ENCODE measurements at places on chromosomes 1 and 21. TPM values are rescaled to one million over a fixed set of nuclear protein-coding genes. Genes with fewer than 3 reads are reported as not detected.

DNA sequence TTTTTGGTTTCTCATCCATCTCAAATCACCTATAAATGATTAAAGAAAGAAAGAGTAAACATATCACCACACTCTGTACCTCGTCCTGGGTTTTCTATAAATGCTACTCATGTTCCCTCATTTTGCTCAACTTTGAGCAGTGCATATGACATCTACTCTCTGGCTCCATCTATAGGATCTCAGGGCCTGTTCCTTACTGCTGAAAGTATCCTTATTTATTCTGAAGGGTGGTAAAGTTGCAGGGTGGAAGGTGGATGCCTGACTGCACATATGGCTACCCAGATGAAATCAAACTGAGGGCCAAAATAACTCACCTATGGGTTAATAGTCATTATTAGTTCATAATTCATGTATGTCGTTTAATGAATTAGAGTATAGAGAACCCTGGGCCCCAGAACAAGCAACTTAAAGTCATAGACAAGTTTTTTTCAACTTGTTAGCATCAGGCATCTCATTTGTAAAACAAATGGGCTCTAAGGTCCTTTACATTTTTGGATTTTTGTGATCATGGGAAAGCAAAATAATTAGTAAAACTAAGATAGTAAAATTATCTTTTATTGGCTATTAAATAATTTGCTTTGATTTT is 46.5 kb downstream of the NCF2 start:
- peak; percentile 74 for DNase-seq

DNA sequence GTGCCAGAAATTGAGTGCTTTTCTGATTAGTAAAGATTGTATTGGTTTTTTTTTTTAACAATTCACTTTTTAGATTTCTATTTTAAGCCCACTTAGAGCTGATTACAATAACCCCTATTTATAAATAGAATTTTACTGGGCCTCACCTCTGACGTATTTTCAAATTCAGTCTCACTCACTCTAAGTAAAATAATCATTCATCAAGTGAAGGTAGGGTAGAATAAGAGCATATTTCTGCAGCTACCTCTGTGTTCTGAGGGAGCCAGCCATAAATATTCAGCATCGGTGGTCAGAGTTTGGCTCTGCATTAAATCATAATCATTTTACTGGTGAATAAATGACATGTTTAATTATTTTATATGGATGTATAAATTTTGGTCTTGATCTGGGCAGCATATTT is 95.8 kb upstream of the UBE2U start:
- no peak for DNase-seq

- DNase-seq: peak; percentile 44
Observed at GRCh38 chr1:6185635-6186382, 5.7 kb upstream of the CHD5 start.

- DNase-seq: no peak
Observed at GRCh38 chr1:242670019-242670418, 145.5 kb upstream of the PLD5 start.

DNA sequence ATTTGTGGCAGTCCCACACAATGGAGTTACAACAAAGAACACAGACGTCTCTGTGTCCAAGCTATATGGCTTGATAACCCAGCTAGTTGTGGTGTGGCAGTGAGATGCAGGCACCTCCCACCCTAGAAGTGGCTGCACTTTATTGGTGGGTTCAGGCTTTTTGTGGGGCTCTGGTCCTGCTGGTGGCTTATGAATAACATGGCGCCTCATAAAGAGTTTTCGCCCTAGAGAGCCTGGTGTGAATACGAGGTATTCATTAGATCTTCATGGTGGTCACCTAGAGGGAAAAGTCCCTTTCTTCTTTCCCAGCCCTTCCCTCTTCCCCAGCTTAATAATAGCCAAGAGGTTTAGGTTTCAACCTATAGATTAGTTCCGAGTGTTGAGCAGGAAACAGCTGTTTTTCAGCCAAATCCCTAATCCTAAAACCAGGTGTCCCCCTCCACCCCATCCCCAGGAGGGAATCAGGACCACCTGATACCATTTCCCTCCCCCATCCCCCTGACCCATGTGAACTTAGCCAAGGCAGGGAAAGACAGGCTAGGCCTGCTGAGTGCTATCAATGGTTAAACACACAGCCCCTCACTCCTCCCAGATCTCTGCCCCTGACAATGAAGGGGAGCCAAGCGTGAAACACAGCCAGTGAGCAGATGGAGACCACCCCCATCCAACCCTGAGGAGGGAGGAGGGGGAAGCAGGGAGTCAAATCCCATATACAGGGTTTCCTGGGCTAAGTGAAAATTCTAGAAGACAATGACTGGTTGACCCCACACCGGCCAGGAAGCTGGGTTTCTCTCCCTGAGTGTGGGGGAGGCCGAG is 58.2 kb downstream of the NFASC start:
- no peak for DNase-seq

DNA sequence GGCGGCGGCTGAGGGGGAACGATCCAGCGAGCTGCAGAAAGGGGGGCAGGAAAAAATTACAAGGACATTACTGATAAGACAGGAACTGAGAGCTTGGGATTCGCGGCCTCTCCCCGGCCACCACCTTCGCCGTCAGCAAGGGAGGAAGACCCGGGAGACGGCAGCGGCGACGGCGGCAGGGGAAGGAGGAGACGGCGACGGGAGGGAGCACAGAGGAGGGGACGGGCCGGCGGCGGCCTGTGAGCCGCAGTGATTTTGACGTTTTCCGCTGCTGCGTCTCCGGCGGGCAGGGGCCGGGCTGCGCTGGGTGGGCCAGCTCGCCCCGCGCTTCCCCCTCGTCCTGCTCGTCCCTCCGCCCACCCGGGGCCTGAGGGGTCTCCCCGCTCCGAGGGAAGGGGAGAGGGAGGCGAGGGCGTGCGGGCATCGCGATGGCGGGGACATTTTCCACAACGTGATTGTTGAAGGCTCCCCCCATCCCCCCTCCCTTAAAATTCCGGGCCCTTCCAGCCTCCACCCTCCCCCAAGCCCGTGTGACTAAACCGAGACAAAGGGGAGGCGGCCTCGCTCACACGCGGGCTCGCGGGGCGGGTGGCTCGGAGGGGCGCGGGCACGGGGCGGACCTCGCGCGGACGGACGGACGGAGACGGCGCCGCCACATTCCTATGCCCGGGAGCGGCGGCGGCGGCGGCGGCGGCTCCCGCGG is 407 bp downstream of the CAMSAP2 start:
- peak; percentile 84 for DNase-seq

GRCh38 chr1:183331091-183331742 is 87.0 kb downstream of the NMNAT2 start:
- DNase-seq: no peak

- DNase-seq: no peak
Observed at GRCh38 chr1:150387200-150387599, 23.3 kb downstream of the RPRD2 start.

DNA sequence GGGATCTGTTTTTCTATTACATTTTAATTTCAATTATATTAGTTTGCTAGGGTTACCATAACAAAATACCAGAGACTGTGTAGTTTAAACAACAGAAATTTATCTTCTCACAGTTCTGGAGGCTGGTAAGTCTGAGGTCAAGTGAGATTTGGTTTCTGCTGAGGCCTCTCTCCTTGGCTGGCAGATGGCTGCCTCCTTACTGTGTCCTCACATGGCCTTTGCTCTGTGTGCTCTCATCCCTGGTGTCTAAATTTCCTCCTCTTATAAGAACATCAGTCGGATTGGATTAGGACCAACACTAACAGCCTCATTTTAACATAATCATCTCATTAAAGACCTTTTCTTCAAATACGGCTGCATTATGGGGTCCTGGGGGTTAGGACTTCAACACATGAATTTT is 195.2 kb upstream of the CHODL start:
- DNase-seq: no peak

- DNase-seq: no peak
Observed at GRCh38 chr1:208433086-208433485, 188.9 kb upstream of the PLXNA2 start.

DNA sequence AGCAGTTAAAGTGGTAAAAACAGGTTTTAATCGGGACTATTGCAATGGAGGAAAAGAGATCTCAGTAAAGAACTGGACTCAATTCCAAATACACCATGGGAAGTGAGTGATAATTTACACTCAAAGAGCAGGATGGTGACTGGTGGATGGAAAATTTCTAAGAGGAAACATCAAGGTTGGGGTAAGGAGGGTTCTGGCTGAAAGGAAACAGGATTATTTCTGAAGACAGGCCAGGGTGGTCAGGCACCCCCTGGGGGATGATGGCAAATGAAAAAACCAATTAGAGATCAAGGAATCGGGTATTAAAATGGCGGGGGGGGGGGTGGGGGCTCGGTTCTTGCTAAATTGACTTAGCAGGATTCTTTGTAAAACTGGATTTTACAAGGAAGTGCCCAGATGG is 12.3 kb upstream of the HSD11B1 start:
- DNase-seq: no peak

DNA sequence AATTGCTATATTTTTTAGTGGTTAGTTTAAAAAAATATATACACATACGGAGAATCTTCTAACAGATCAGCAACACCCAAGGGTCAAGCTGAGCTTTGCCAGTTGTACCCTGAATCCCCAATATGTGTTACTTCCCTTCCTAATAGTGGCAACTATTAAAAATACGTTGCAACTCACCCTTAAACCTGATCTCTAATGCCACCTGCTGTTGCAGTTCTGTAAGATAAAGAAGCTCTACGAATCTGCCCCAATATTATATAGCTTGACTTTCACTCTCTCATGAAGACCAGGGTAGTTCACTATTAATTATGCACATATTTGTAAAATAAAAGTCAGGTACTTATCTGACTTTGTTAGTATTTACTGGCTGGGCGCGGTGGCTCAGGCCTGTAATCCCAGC is 58.4 kb downstream of the ASH1L start:
- DNase-seq: peak; percentile 52

GRCh38 chr1:153792631-153793041 is 17.4 kb downstream of the SLC27A3 start:
- no peak for DNase-seq

GRCh38 chr21:46404306-46404705 is 54.4 kb upstream of the DIP2A start:
- DNase-seq: no peak

- DNase-seq: peak; percentile 69
Observed at GRCh38 chr1:23101887-23102286, 66.8 kb downstream of the LUZP1 start.

DNA sequence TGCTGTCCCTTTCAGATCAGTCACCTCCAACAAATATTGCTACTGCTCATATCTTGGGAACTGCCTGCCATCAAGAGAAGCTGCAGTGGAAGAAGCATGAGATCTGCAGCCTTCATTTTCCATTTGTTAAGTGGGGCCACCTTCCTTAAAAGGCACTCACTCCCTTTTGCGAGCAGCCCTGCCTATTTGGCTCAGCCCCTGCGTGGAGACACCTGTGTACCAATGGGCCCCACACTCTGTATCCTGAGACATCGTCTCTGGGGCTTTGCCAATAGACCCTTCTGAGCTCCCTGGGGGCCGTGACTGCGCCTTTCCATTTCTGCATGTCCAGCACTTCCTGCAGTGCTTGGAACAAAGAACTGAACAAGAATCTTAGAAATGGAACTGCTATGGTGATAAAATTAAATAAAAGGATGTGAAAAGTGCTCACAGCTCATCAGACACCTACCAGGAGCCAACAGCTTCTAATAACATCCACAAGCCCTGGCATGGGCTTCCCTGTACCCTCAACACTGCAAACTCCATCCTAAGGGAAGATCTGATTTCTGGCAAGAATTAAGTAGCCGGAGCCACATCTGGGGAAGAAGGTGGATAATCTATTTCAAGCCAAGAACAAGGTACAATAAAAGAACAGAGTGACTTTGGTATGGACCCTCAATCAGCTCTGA is 36.7 kb downstream of the PARP1 start:
- no peak for DNase-seq

GRCh38 chr1:111955755-111956154 is 33.7 kb downstream of the KCND3 start:
- no peak for DNase-seq

DNA sequence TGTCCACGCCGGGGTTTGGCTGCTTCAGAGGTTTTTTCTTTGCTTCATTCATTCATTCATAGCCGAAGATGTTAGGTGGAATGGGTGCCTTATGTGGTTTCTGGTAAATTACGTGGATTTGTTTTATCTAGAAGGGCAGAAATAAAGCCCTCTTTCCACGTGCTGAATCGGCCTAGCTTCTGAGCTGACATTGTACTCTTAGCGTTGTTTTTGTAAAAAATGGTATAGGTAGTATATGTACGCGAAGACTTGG is 1.5 kb downstream of the GALNT2 start:
- peak; percentile 20 for DNase-seq

GRCh38 chr1:216528816-216529215 is 105.6 kb upstream of the USH2A start:
- no peak for DNase-seq

DNA sequence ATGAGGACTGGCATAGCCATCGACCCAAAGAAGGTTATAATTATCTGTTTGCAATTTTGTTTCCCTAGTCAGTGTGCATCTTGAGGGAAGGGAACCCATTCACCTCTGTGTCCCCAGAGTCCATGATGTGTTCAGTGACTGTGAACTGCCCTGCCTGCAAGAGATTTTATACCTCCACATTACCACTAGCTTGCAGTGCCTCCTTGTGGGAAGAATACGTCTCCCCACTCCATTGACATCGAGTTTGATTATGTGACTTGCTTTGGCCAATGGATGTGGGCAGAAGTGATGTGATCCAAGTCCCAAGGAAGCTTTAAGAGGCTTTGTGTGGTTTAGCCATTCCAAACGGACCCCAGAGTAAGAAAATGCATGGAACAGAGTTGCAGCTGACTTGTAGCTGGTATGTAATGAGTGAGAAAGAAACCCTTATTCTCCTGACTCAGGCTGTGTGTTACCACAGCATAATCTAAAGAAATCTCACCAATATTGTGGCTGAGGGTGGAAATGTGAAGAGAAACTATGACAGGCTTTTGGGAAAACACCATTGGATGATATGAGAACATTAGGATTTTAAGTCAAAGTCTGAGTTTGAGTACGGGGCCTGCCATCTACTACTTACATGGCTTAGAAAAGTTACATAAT is 47.8 kb upstream of the NRDC start:
- DNase-seq: peak; percentile 53

- no peak for DNase-seq
Observed at GRCh38 chr1:101178341-101178687, 58.5 kb upstream of the S1PR1 start.

- peak; percentile 93 for DNase-seq
Observed at GRCh38 chr1:246482805-246483568, 24.1 kb downstream of the SMYD3 start.

DNA sequence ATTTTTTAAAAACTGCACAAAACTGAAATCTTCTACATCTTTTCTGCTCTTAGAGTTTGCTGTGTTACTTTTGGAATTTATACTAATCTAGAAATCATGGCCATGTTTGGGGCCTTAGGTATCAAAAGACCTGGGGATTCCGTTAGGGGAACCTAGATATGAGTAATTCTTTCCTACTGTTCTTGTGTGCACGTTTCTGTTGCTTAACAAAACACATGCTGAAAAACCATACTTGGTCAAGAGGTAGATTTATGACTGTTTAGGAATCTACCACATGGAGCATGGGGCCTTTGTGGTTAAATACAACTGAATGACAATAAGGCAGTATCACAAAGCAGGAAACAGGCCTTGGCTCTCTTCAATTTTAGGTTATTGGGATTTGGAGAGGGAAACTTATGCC is 291.9 kb upstream of the USP25 start:
- DNase-seq: peak; percentile 75

GRCh38 chr1:108750476-108751181 is 4.2 kb downstream of the STXBP3 start:
- DNase-seq: no peak

- no peak for DNase-seq
Observed at GRCh38 chr21:33359446-33359845, 34.7 kb downstream of the IFNAR1 start.

LEFTY2 gene
- total RNA-seq: not detected

RBP7 gene
- total RNA-seq: 0.43 TPM

ARHGEF10L gene
- total RNA-seq: 18.7 TPM

FAM110D gene
- not detected for total RNA-seq

LCE2C gene
- total RNA-seq: not detected

CLDN17 gene
- not detected for total RNA-seq

All from fibroblast of villous mesenchyme (primary cell).